ENCODE measurements at places on chromosomes 5 and 9. TPM values are rescaled to one million over a fixed set of nuclear protein-coding genes. Genes with fewer than 3 reads are reported as not detected.

GRCh38 chr5:172219296-172219695, 25.3 kb downstream of the EFCAB9 start:
- DNase-seq, result no peak

- no peak for DNase-seq
These were observed 160.0 kb downstream of the PRR16 start for GRCh38 chr5:120624021-120624563.

- no peak for DNase-seq
These were observed 553.0 kb downstream of the EBF1 start for GRCh38 chr5:158546748-158547147.

- DNase-seq, result no peak
These were observed 10.0 kb downstream of the HBEGF start for GRCh38 chr5:140336388-140336787.

DNA sequence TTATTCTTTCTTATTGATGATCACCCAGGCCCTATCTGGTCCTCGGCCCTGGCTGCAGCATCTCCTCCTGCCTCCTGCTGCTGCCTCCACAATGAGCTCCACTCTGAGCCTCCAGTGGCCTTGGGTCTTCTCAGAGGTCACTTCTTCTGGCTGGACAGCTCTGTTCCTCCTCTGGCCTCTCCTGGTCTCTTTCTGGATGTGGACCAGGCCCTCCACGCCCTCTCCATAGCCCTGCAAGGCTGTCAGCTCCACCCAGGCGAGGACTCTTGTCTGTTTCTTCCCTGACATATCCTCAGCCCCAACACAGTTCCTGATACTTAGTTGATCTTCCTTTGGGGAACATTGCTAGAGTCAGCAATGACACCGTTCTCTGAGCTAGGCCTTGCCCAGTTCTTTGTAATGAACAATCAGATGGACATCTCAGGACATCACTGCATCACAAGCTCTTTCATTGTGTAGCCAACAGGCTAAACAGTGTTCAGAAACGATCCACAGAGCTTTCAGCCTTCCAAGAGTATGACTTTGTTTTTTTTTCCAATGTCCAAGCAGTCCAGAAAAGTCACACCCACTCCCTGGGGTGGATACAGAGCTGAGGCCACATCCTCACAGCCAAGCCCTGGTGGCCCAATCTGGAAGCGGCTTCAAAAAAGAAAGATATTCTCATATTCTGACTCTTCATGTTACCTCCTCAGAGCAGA, 62.5 kb upstream of the DNAH5 start:
- DNase-seq, result no peak

CTNNAL1 gene
- total RNA-seq, result 15.1 TPM

C1QTNF2 gene
- 2.3 TPM for total RNA-seq

- DNase-seq, result no peak
These were observed 1.3 kb upstream of the ANKRD18A start for GRCh38 chr9:38621434-38622287.

CSF2 gene
- not detected for total RNA-seq

DNA sequence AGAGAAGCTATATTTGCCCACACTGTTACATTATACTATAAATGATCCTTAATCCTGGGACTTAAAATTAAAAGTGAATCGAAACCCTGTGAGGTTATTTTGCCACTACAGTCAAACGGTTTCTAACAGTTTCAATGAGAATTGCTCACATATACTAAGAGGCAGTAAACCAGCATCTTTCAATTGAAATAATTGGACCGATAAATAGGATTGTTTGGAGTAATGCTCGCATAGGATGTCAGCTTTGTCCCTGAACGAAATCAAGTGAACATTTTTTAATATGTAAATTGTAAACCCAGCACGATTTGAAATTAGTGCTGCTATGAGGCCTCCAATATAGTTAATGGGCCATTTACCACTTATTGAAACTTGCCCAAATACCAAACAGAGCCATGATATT, 60.5 kb downstream of the ELAVL2 start:
- no peak for DNase-seq

C7 gene
- 25.1 TPM for total RNA-seq

- DNase-seq, result no peak
These were observed 76.8 kb downstream of the RNF130 start for GRCh38 chr5:179994583-179995323.

DNA sequence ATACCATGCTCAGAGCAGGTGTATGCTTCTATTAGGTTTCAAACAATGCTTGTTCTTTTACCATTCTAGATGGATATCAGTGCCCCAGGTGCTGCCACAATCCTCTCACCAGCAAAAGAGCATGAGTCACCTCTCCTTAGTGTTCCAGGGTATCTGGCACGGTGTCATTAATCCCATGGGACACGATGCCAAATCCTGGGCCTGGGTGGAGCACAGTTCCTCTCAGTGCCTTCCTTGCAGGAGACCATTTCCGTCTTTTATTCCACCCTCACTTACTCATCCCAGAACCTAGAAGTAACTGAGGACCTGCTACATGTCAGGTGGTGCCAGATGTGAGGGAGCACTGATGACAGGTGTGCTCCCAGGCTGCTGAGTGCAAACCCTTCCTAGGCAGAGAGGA, 1.3 kb upstream of the OR13J1 start:
- no peak for DNase-seq

GRCh38 chr9:114002271-114002985, 75.7 kb downstream of the AMBP start:
- DNase-seq, result no peak

DNA sequence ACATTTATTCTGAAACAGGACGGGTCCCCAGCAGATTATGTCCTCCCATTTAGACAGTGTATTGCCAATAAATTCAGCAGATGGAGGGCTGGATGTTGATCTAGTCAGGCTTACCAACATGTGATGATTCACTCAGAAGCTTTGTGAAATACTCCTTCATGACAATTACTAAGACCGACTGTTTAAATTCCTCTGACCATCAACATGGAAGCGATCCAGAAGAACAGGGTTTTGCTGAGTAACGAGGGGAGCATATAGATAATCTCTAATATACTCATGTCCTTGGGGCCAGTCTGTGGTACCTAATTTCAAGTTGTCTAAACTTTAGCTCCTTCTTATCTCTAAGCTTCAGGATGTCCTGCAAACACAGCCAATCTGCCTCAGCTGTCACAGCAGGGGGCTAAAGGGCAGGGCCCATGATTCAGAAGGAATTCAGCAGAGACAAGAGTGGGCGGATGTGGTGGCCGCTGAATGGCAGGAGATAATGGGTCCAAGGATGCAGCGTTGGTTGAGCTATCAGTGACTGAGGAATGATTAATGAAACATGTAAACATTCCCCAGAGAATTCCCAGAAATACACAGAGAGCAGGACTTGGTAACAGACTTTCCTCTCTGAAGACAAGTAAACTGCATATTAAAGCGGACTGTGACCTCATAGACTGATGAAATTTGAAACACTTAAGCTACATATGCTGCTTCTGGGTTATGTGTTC, 109.4 kb downstream of the ANKRD55 start:
- DNase-seq, result no peak

SPATA31E1 gene
- total RNA-seq, result not detected

GRCh38 chr9:23855873-23856604, 30.0 kb upstream of the ELAVL2 start:
- no peak for DNase-seq

- no peak for DNase-seq
These were observed 279.6 kb downstream of the GABRB2 start for GRCh38 chr5:161266954-161267353.

All from cerebellum (tissue), 4 donors.